Activated T-cell treated with anti-CD3 and anti-CD28 coated beads for 48 hours (primary cell): ENCODE measurements at places on chromosomes 4 and X.

GRCh38 chr4:112485930-112486329 lies 30.1 kb downstream of the NEUROG2 start:
- no peak for DNase-seq

DNA sequence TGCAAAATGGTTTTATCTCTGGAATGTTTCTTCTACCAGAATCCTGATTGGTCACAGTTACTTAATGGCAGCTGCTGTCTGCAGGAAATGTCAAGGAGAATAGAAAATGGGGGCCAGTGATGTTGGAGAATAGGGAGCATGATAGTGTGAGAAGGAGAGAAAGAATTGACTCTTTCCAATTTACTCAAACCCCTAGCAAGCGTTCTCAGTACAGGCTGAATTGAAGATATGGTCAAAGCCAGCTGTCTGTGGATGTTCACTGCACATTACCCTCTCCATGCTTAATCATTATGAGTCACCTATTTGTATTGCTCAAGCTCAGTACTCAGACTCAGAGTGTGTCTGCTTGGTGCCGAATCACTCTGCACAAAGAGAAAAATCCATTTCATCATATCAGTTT lies 57.8 kb upstream of the FAM47B start:
- no peak for DNase-seq

GRCh38 chrX:3136161-3136961 lies 95.1 kb downstream of the ARSF start:
- DNase-seq = no peak

- DNase-seq = no peak
These were observed 85.9 kb upstream of the NKX1-1 start for GRCh38 chr4:1492142-1492457.

- DNase-seq = no peak
These were observed 411.9 kb upstream of the ACTRT1 start for GRCh38 chrX:128464116-128464515.

- no peak for DNase-seq
These were observed 40.5 kb upstream of the PSAPL1 start for GRCh38 chr4:7475207-7475606.

- DNase-seq = no peak
These were observed 25.3 kb downstream of the CLNK start for GRCh38 chr4:10659251-10659650.

GRCh38 chrX:37993837-37994619 lies 12.3 kb upstream of the SYTL5 start:
- no peak for DNase-seq

GRCh38 chrX:112808651-112809195 lies 31.9 kb downstream of the AMOT start:
- no peak for DNase-seq

DNA sequence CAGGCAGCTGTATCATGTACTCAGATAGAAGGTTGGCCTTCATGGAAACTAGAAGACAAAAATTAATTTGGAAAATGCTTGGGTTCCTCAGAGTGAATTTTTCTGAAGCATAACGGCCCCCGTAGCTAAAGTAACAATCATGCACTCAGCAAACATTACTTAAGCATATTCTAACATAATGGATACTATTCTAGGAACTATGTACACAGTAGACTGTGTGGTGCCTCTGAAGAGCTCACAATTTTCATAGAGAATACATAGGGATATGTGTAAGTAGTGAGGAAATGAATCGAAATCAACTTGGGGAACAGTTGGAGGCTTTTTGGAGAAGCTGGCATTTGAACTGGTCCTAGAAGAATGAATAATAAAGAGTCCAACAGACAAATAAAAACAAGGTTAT lies 1045.0 kb downstream of the GLUD2 start:
- no peak for DNase-seq

DNA sequence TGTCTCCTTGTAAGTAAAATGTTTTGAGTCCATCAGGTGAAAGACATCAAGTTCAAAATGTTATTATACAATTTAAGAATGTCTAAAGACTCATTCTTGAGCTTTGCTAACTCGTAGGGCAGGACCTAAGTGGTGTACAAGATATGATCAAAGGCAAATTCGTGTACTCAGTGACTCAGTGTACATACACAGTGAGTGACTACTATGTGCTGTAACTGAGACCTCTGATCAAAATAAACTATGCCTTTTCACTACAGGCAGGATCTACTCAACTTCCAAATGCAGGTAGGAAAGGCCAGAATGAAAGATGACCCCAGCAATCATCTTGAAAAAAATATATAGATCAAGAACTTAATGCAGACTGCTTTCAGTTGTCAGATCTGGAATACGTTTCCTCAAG lies 49.9 kb downstream of the ADGRG2 start:
- DNase-seq = no peak

GRCh38 chr4:66949419-66949818 lies 595.9 kb downstream of the CENPC start:
- no peak for DNase-seq

DNA sequence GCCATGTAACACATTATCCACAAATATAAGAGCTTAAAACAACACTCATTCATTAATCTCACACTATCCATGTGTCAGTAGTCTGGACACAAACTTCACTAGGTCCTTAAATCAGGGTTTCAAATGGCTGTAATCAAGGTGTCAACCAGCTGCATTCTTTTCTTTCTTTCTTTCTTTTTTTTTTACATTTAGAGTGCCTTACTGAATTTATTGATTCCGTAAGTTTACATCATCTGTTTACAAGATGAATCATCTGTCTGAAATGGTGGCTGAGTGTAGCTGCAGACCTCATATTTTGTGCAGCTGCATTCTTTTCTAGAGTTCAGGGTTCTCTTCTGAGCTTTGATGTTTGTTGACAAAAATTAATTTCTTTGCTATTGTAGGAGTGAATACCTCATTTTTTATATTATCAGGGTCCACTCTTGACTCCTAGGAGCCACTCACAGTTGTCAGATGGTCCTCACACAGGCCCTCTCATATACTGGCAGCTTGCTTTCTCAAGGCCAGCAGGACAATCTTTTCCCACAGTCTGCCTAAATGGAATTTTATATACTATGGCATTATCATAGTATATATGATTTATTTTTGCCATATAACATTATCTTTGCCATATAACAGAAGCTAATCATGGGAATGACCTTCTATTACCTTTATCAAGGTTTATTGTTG lies 37.8 kb downstream of the SPOCK3 start:
- DNase-seq = no peak

DNA sequence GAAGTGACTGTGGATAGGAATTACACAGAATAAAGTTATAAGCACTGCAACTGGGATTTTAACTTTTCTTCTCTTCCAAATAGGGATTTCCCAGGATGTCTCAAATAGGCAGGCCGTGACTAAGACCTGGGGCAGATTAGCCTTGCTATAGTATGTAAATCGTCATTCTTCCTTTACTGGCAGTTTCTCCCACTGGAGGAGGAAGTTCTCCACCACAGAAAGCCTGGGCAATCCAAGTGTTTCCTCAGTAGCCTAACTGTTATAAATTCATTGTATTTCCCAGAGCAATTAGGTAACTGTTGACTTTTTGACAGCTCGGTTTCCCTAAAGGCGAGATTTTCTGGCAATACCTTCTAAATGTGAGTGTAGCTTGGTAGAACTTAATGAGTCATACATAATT lies at the start of gene TNIP3:
TNIP3 (minus strand) TSS at position 31 of the 400 bp plus-strand sequence. CDS start 196 bp downstream, outside the sequence.
- DNase-seq = no peak

- no peak for DNase-seq
These were observed 35.0 kb downstream of the FBXW7 start for GRCh38 chr4:152500800-152501434.

DNA sequence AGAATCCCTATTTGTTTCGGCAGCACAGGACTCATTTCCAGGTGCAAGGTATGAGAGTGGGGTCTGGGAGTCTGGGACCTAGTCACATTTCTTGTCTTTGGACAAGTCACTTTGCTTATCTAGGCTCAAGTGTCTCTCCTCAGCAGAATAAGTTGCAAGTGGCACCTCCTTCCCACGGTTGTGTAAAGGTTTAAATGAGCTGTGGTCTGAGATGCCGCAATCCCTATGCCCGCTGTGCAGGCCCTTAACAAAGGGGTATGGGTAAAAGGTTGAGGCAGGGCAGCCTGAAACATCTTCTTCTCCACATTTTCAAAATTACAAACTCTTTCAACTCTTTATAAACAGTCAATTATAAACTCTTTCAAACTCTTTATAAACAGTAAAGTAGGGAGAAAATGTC lies 93.7 kb downstream of the RTL5 start:
- no peak for DNase-seq

GRCh38 chr4:52655506-52655905 lies 3.6 kb downstream of the USP46 start:
- DNase-seq = no peak

DNA sequence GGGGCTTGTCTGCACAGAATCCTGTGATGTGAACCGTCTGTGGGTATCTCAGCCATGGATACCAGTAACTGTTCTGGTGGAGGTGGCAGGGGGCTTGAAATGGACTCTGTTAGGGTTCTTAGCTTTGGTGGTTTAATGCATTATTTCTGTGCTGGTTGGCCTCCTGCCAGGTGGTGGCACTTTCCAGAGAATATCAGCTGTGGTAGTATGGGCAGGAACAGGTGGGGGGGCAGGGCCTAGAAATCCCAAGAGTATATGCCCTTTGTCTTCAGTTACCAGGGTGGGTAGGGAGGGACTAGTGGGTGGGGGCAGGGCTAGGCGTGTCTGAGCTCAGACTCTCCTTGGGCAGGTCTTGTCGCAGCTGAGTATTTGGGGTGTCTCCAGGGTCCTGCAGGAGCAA lies 106.7 kb downstream of the KIT start:
- no peak for DNase-seq

DNA sequence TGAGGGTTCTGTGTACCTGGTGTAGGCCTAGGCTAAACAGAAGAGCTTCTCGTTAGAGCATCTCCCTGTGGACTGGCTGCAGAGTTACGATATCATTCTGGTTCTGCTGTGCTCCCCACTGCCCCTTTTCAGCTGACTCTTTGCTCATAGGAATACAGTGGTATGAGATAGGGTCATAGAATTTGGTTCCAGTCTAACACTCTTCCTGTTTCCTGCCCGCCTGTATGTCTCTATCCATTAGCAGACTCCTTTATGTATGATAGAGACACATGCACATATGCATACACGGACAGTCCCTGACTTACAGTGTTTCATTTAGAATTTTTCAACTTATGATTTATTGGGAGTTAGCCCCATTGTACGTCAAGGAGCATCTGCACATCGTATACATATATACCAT lies 15.3 kb downstream of the RNF4 start:
- no peak for DNase-seq

DNA sequence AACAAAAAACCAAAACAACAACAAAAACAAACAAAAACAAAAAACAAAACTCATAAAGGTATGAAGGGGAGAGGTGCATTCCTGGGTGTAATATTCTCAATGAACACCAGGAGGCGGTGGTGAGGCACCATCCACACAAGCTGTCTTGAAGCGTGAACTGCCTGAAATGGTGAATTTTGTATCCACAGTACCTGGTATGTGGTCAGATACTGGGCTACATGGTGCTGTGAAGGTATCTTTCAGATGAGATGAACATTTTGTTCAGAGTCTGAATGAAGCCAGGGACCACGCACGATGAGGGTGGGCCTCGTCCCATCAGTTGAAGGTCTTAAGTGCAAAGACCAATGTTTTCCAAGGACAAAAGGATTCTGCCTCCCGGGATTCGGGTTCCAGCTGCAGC lies 58.5 kb downstream of the ASMT start:
- no peak for DNase-seq

DNA sequence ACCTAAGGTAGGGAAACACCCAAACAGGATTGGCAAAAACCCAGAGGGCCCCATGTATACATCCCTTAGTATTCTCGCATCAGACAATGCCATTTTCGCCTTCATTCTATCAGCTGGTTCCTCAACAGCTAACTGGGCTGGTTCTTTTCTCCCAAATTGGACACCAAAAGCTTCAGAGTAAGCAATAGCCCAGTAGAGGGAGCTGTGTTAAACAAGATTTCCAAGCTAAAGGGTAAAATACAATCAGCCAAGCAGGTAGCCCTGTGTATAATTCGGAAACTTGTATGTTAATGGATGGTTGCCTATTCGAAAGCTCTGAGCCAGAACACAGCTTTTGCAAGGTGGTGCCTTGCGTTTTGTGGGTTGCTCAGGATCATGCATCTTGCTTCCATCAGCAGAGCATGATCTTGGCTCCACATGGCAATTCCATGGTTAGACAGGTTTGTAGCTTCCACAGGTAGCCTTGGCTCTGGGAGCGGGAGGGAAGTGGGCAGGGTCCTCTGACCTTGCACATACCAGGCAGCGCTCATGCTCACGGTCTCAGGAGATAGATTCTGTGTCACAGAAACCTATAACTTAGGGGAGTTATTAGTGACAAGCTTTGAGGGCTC lies 115.2 kb upstream of the LNX1 start:
- no peak for DNase-seq

DNA sequence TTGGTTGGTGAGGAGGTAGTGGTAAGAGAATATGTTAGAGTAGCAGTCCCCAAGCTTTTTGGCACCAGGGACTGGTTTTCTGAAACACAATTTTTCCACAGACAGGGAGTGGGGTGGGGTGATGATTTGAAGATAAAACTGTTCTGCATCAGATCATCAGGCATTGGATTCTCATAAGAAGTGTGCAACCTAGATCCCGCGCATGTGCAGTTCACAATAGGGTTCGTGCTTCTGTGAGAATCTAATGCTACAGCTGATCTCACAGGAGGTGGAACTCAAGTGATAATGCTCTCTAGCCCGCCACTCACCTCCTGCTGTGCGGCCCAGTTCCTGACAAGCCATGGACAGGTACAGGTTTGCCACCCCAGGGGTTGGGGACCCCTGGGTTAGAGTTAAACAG lies 423.3 kb downstream of the GPAT3 start:
- DNase-seq = no peak

DNA sequence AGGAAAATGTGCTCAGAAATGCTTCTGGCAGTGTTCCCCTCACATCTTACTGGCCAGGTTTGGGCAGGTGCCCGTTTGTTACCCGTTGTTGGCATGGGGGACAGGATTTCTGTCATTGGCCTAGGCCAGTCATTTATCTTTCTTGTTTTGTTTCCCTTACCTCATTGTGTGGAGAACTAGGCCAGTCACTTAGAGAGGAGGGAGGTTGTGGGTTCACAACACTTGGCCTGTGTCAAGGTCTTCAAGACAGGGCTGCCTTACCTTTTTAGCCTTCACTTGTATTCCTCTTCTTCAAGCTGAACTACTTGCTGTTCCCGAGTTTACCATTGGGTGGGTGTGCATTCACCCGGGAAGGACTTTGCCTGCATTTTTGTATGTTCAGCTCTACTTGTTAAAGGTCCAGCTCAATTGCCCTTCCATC lies 17.7 kb downstream of the SNX25 start:
- no peak for DNase-seq

DNA sequence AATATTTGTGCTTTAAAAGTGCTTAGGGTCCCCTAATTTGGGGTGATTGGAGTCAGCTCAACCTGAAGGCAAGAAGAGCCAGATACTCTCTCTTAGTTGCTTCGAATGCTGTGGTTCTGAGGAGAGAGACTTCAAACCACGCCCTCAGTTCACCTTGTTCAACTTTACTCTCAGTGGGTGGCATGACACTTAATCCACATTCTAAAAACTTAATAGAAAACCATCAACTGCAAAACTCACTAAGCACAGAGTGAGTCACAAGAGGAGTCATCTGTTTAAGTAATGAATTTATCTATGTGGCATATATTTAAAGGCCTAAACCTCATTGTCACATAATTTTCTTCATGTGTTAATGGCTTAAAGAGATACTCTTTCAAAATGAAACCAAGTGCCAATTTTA lies 99.5 kb upstream of the SLC4A4 start:
- DNase-seq = no peak
